ENCODE measurements at places on chromosomes 1 and 21.
A peak's percentile ranks its signal among the peaks of the same experiment; 100 is the strongest.

DNA sequence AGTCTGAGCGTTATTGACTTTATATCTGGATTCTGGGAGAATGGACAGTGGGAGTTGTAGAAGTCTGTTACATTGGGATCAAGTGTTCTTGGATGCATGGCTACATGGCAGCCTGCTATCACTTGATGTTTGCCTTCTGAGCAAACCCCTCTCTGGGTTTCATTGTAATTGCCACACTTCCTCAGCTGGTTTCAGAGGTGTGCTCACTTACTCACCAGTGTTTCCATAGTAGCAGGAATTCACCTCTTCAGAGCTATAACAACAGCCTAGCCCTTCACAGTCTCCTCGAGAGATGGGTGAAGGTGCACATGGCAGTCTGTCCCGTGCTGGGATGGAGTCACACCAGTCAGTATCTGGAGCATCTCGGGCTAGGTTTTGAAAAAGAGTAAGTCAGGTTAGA, 2.6 kb downstream of the ZP4 start:
- no peak for DNase-seq

DNA sequence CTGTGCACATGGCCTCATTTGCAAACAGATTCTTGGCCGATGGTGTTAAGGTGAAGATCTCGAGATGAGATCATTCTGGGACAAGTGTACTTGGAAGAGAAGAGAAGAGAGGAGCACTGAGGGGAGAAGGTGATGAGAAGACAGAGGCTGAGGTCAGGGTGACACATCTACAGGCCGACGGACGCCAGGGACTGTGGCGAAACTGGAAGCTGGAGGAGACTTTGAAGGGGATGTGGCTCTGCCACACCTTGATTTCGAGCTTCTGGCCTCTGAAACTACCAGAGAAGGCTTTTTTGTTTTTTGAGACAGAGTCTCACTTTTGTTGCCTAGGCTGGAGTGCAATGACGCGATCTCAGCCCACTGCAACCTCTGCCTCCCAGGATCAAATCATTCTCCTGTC, 137.5 kb upstream of the TMEM51 start:
- no peak for DNase-seq

DNA sequence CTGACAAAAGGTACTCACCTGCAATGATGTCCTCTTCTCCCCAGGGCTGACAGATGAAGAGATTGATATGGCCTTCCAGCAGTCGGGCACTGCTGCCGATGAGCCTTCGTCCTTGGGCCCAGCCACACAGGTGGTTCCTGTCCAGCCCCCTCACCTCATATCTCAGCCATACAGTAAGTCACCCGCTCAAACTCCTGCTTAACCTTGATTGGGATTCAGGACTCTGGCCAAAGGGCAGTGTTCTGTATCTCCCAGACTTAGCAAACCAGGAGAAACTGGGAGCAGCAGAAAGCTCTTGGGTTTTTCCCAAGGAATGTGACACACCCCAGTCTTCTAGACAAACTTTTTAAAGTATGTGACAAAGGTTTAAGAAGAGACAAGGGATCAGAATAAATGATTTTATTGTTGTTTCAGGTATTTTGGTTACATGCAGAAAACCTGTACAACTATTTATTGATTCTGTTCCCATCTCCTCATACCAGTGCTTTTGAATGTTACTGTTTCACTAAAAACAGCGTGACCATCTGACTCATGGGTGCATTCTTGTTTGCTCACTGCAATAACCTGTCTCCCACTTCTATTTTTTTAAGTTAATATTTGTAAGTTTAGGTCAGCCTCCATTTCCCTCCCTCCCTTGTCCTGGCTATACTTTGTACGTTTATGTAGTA, 124.6 kb downstream of the PEX14 start:
- DNase-seq = no peak

DNA sequence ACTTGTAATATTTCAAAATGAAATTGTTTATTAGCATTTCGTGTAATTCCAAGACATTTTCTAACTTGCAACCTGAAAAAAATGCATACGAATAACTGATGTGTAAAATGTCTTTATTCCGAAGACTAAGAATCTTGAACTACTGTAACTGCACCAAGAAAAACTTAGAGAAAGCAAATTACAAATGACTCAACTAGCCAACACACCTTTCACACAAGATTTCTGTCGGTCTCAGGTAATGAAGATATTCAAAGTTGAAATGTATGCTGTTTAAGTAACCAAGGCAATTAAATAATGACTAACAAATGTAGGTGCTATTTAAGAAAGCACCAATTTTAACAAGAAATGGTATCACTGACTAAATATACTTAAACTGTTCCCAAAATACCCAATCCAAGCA, 2.1 kb downstream of the CLSTN1 start:
- DNase-seq = no peak

- DNase-seq = peak; percentile 49
These were observed 14.0 kb downstream of the KRTAP24-1 start for GRCh38 chr21:30268608-30269197.

DNA sequence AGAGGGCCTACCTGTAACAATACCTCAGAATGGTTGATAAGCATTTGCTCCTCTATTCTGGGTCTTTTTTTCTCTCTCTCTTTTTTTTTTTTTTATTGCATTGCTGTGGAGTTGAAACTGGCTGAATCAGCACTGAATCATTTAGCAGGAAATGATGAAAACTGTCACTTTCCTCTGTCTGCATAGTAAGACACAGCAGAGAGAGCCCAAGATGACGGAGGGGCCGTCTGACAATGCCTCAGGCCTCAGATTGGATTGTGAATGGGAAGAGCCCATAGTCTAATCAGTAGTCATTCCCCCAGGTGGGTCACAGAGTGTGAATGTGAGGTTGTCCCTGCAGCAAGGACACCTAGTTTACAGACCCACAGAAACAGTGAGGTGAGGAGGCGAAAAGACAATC, 193.2 kb upstream of the PLXNA2 start:
- DNase-seq = no peak
